ENCODE measurements at places on chromosomes 7 and 10.

DNA sequence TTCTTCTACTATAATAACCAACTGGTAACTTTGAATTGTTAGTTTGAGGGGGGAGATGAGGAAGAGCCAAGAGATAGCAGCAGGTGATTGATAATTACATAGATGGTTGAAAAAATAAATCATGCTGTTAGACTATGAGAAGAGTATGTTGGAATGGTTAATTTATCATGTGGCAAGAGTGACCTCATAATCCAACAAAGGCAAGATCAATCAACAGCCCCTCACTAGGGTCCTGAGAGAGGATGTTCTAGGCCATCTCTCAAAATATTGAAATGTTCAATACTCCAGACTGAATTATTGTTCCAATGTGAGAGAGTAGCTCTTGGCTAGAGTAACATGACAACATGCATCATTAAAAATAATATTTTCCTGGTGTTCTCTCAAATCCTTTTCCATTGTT, 67.9 kb downstream of the ADD3 start:
- DNase-seq = no peak

DNA sequence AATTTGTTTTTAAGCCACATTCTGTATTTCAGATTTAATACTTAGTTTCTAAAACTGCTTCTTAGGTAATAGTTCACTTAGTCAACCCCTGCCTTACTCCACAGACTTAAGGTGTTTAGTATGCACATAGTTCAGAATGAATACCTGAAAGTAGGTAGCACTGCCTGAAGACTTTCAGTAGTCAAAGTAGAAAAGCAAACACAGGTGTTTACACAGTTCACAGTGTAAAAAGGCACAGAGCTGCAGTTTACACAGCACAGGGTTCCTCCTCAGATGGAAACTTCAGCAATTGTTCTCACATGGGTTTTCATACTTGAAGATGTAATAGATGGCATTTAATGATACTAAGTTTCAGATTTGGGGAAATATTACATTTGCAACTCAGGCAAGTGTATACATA, 3.1 kb upstream of the PKD1L1 start:
- DNase-seq = no peak

DNA sequence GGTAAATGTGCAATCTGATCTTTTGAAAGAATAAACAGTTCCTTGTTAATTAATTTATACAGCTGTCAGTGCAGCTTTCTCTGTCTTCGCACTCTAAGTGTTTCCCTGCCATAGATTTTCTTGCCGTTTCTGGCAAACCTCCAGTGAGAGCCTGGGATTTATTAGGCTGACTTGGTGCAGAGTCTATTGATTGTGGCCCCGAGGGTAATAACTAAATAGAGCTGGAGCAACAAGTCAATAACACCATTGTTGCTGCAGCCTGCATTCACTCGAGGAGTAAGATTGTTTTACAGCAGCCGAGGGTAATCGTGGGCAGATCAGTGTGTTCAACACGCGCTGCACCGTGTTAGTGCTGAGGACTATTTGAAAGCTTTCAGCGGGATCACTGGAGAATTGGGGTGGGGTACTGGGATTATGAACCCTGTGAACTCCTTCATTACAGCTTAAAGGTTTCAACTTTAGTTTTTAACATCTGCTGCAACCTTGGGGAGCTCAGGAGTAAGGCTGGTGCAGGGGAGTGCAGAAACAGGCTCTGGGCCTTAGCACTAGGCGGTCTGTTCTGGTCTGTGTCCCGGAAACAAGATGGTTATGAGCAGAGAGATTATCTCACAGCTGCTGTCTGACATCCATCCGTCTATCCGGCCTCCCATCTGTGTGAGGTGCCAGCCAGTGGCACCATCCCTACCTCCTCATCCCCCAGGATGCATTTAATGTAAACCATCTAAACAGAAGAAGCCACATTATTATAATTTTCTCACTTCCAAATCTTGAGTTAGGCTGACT, 174.0 kb upstream of the TCF7L2 start:
- DNase-seq = peak; percentile 69

- DNase-seq = no peak
Observed at GRCh38 chr7:124796771-124797170, 31.2 kb upstream of the GPR37 start.

DNA sequence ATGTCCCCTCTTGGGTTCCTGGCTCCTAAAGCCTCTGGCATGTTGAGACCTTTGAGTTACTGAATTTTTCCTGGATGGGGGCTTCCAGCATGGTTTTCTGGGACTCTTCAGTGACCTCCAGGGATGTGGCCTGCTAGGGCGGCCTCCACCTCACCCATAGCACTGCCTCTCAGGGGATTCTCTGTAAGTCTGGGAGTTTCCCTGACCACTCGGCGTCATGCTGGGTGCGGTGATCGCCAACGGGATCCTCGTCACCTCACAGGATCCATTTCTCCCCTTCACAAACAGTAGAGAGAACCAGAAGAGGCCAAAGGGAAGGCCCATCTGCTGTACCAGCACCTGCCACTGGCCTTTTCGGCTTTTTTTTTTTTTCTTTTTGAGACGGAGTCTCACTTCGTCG, 84.3 kb downstream of the NPTX2 start:
- DNase-seq = no peak

DNA sequence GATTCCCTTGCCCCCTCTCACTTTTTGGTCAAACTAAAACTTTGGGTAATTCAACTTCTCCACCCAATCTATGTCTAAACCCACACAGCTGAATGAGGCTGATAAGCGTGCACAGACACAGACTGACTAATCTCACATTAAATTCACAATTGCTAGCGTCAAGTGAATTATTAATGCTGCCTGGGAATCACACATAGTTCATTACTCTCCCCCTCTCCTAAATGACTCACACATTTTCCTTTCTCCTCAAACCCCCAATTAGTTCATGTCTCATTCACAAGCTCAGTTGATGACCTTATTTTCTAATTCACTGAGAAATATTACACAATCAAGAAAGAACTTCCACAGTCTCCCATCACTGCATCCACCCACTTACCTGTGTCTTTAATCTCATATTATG, 14.5 kb downstream of the KLF14 start:
- no peak for DNase-seq

- no peak for DNase-seq
Observed at GRCh38 chr10:121694327-121694965, 96.2 kb upstream of the FGFR2 start.

DNA sequence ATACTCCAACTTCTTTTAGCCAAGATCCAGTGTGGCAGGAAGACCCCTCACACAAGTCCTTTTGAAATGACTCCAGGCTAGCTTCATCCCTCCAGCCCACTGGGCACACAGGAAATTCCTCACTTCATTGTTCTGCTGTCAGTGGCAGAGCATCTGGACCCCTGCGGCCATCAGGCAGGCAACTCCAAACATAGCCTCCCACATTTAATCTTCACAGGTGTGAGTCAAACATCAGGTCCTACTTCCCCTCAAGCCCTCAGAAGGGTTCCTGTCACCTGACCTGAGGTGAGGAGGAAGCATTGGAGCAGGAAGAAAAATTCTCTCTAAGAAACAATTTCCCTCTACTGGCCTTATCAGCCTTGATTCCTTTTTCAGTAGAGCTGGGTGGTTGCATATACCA, 51.1 kb upstream of the C1GALT1 start:
- DNase-seq = no peak

DNA sequence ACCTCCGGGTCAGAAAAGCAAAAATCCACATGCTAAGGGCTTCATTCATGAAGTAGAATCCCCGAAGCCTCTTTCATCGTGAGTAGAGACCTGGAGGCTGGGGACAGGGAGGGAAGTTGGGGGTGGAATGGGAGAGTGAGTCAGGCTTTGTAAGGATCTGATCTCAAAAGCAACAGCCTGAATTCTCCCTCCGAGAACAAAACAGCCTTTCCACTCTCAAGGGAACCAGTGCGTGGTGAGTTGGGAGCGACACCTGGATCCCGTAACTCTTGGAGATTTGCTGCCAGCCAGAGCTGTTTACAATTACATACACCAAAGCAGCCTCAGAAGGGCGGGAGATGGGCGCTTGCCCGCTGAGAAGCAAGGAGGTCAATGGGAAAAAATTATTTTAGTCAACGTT, 10.8 kb downstream of the AFAP1L2 start:
- no peak for DNase-seq

DNA sequence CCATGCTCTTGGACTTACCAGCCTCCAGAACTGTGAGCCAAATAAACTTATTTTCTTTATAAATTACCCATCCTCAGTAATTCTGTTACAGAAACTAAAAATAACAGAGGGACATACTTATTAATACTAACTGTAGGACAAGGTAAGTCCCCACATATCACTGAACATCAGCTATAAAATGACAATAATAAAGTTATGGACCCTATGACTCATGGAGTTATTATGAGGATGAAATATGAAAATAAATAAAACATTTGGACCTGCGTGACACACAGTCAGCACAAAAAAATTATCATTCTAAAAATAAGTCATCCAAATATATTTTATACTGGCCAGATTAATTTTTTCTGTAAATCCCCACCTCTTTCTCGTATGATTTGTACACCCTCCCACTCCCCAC, 34.9 kb upstream of the ELAPOR2 start:
- DNase-seq = no peak

DNA sequence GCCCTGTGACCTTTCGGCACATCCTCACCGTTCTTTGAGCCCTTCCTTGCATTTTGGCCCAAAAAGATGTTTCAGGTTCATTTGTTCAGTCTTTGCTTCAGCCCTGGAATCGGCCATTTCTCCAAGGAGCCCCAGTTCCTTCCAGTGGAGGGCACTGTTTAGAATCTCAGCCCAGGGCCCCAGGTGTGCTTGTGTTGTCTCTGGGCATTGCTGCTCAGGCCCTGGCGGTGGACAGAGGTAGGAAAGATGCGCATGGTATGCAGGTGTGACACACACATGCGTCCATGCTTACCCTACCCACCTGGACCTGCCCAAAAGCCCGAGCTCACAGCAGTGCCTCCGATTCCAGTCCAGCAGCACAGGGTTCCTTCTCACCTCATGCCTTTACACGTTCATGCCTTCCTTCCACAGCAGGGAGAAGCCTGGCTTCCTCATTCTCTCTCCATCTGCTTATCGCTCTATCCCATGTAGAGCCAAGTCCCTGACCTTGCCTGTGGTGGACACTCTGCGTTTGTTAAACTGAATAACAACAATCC, 70.6 kb downstream of the LHPP start:
- DNase-seq = no peak

GRCh38 chr7:74240482-74240881, 13.7 kb downstream of the RFC2 start:
- DNase-seq = no peak

DNA sequence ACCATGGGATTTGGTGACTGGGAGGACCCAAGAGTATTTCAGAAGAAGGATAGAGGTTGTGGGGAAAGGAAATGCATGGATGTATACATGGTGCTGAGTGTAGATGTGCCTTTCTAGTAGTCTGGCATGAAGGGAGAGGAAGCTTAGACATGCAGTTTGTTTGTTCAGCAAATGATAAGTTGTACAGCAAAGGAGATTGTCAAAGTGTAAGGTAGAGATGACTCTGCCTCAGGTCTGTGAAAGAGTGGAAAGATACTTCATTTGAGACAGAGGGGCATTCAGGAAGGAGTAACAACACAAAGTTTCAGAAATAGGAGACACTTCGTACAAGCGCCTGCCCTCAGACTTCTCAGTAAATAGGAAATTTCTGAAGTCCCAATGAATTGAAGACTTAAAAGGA, 152.3 kb downstream of the CELF2 start:
- DNase-seq = no peak

- DNase-seq = no peak
Observed at GRCh38 chr10:35821339-35821911, 179.3 kb upstream of the FZD8 start.

DNA sequence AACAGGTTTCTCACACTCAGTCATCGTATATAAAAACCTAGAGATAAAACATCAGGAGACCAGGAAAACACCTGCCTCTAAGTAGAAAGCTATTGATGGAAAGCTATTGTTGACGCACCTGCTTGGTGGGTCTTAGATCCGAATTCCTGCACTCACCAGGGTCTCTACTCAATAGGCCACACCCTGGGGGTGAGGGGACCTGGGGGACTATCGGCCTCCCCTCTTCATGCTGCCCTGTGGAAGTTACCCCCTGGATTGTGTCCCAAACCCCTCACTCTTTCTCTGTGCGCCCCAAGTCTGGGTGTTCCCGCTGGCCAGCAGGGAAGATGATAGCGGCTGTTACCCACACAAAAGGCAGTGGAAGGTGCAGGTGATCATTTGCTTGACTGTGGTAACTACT, 313.0 kb downstream of the WDR37 start:
- DNase-seq = no peak

DNA sequence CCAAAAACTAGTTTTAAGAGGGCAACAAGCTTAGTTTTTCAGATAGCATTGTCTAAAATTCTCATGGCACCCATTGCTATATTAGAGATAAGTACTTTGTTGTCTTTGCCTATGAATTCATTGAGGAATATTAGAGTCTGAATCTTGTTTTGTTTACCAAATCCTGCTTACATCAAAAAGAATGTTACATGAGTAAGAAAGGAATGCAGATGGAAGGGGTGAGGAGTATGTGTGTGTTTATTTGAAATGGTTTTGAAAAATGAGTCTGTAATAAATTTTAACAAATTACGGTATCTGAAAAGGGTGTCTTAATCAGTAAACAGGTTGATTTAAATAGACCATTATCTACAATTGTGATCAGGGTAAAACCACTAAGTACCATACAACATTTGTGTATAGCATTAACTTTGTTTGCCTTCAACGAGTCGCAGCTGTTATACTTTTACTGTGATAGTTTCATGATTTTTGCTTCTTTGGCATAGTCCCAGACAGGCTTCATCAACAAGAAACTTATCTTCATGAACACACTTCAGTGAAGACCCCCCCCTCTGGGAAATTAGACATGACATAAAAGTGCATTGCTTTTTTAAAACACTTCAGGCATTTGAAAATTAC, 1183.9 kb upstream of the C7orf33 start:
- DNase-seq = no peak

DNA sequence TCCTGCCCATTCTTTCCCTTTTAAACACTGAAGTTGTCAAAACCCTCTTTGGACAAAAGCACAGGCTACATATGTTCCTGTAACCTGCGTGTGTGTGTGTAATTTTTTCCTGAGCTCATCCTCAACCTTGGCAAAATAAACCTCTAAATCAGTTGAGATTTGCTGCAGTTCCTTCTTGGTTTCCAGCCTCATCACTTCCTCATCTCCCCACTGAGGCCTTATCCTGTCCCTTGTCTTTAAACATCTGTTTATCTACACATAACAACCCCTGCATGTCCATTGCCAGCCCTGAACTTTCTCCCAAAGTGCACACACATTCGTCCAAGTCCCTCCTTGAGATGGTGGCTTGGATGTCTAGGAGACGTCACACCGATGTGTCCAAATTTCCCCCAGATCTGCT, 35.5 kb downstream of the LYZL2 start:
- no peak for DNase-seq

DNA sequence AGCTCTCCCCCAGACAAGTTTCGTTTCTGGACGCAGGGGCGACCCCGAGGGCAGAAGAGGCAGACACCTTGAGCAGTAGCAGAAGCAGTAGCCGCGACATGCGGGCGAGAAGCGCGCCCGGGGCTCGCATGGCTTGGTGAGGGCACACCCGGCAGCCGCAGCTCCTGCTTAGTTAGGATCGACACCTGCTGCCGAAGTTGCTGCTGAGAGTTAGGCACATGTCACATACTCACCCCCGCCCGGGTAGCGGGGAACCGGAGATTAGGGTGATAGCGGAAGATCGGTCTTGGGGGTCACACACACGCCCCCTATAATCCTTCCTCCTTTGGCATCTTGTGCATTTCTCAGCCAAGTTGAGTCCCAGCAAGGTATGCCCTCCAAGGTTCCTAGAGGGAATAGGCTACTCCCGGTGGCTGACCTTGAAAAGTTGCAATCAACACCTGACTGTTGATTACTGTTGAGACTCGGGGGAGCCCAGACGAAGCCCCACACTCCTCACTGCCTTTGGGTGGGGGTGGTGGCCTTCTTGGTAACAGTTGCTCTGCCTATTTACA, 668 bp downstream of the GPR37 start:
- DNase-seq = no peak

Measured in DMS153 (cell line).